SJSA1 (cell line): ENCODE measurements at places on chromosomes 5 and 9. TPM values are rescaled to one million over a fixed set of nuclear protein-coding genes. Genes with fewer than 3 reads are reported as not detected.

DNA sequence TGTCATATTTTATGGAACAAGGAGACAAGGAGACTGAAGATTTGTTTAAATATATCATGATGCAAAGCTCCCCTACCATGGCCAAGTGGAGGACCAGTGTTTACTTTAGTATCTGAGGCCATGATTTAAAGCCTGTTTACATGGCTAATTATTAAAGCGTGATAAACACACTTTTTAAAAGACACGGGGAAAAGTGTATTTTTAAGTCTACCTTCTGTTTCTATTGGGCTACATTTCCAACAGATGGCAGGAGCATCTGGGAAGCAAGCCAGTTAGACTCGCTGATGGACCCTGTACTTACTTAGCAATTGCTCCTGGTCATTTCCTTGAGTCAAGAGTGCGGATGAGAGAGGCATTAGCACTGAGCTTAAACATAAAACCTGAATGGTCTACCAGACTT is 480.3 kb upstream of the SEMA6A start:
- no peak overlapping the region for H3K4me3 ChIP-seq
- no peak overlapping the region for H3K27ac ChIP-seq
- no peaks in the 10 kb centered on the region for H3K4me1 ChIP-seq
- H3K27me3 ChIP-seq: no peaks in the 10 kb centered on the region

The SLC25A48 gene
- not detected in 2 replicates for total RNA-seq

The ADGRD2 gene
- not detected in 2 replicates for total RNA-seq

DNA sequence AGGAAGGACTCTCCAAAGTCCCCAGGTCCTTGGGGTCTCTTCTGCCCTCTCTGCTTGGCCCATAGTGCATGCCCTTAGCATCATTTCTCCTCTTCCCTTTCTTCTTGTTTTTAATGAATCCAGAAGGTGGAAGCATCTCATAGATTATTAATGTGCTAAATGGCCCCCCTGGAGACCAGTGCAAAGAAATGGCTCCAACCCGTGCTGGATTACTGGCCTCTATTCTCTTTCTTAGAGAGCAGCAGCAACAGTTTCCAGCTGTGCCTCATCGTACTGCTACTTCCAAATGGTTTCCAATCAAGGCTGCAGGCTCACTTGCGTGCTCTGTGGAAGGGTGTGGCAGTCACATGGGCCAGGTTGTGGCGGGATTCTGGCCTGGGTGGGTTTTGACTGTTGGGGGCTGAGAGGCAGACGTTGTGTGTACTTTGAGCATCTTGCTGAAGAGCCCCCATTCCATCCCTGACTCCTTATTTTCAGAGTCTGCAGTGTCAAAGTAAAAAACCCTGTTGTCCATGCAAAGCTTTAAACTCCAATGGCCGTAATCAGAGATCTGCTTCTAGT is 139.7 kb downstream of the GABBR2 start:
- H3K4me1 ChIP-seq: no peaks in the 10 kb centered on the region
- H3K27me3 ChIP-seq: no peaks in the 10 kb centered on the region
- no peaks in the 10 kb centered on the region for H3K36me3 ChIP-seq
- no peak overlapping the region for H3K4me3 ChIP-seq

The PELO gene
- 12.8 and 20.9 TPM in 2 replicates for total RNA-seq

DNA sequence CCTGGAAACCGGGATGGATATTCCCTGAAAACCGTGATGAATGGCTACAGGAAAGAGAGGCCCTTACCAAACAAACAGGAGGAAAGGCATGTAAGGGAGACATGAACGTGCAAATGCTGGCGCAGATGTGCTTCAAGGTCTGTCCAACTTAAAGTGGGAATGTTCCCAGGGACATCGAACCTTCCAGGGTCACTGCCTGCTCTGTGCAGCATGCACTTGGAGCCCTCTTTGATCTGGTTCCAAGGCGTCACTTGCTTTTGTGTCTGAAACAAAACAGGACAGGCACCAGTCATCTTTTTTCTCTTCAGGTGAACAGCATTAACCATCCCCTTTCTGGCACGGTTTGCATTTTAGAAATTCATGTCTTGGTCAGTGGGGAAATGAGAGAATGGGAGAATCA is 479.4 kb downstream of the RASEF start:
- no peak for DNase-seq
- no peak overlapping the region for H3K4me3 ChIP-seq
- H3K27ac ChIP-seq: no peak overlapping the region
- H3K27me3 ChIP-seq: no peaks in the 10 kb centered on the region

DNA sequence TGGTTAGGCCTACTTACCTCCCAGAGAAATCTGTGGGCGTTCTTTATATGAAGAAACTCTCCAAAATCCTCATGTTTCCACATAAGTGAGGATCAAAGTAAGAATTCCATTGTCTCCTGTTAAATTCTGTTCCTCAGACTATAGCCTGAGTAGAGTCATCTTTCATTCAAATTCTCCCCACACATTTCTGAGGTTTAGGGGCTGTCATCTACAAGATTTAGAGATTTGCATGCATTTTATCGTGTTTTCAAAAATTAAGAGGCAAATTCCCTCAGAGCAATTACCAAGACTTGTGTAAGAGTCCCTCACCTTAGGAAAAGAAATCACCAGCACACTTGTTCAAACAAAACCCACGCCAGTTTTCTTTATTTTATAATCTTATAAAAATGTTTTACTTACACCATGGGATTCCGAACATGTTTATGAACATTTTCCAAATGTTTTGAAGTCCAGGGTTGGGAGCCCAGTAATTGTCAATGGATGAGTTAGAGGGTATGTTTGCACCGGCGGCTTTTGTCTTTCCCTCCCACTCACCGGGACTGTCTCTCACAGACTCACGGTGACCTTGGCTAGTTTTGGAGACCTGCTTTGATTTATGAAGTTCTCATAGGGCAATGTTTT is 367.6 kb downstream of the ENC1 start:
- H3K4me3 ChIP-seq: no peak overlapping the region
- H3K27me3 ChIP-seq: no peaks in the 10 kb centered on the region
- peak overlapping the region; percentile 97 for H3K27ac ChIP-seq
- H3K4me1 ChIP-seq: peaks cover 51% of the 10 kb centered on the region

- no peak for DNase-seq
- H3K27me3 ChIP-seq: no peaks in the 10 kb centered on the region
- H3K27ac ChIP-seq: peak overlapping the region; percentile 99
- peak overlapping the region; percentile 75 for H3K4me3 ChIP-seq
- peaks cover 56% of the 10 kb centered on the region for H3K36me3 ChIP-seq
Observed at GRCh38 chr5:172769342-172769615, 1.7 kb downstream of the DUSP1 start.

- no peak for DNase-seq
- H3K36me3 ChIP-seq: no peaks in the 10 kb centered on the region
- H3K4me1 ChIP-seq: no peaks in the 10 kb centered on the region
- H3K27me3 ChIP-seq: no peaks in the 10 kb centered on the region
Observed at GRCh38 chr5:2302169-2302568, 419.4 kb upstream of the IRX4 start.

GRCh38 chr5:107450531-107450930 is 220.2 kb downstream of the EFNA5 start:
- peaks cover 10% of the 10 kb centered on the region for H3K4me1 ChIP-seq
- no peak overlapping the region for H3K4me3 ChIP-seq
- H3K27me3 ChIP-seq: no peaks in the 10 kb centered on the region
- no peaks in the 10 kb centered on the region for H3K36me3 ChIP-seq

GRCh38 chr9:110579862-110580219 is 300 bp upstream of the SVEP1 start:
- peaks cover 6% of the 10 kb centered on the region for H3K4me1 ChIP-seq
- peaks cover 42% of the 10 kb centered on the region for H3K27me3 ChIP-seq

DNA sequence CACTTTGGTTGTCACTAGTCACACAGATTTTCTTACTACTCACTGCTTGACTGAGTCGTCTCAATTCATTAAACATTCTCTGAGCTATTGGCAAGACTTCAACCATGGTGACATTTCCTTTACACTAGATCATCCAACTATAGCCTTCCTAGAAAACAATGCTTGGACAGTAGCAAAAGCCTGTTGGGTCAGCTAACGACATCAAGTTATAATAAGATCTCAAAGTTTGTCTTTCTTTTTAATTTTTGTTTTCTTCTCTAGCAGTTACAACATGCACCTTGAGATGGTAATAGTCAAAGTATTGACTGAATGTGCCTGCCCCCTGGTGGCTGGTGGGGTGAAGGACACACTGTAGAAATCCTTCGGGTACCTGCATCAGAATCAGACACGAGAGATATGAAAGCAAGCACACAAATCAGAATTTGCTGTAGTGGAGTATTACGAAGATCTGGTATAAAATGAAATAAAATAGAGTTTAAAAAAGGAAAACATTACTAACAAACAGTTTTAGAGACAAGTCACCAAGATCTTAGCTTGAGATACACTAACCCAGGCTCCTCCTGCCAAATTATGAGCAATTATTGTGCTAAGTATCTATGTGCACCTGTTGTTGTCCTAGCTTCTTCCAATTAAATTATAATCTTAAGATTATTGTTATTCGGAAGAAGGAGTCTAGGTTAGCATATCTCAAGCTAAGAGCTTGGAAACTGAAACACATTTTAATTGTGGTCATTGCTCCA is 81.2 kb downstream of the ARL15 start:
- no peaks in the 10 kb centered on the region for H3K27me3 ChIP-seq
- H3K36me3 ChIP-seq: no peaks in the 10 kb centered on the region
- H3K27ac ChIP-seq: no peak overlapping the region

DNA sequence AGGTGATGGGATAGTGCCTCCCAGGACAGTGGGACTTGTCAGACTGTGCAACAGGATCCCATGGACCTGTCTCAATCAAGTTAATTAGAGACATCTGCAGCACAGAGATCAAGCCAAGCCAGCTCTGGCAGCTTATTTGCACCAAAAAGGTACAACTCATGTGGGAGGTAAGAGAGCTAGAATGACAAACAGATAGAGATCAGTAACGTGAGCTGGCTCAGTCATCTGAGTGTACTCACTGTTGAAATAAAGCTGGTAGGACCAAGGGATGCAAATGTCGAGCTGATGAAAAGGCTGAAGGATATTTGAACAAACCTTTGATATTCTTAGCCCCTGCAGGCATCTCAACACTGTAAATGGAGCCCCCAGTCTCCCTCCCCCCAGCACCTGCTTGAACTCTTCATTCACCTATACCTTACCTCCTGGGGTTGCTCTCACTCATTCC is 198.1 kb downstream of the EFNA5 start:
- no peaks in the 10 kb centered on the region for H3K27me3 ChIP-seq
- peaks cover 51% of the 10 kb centered on the region for H3K4me1 ChIP-seq
- H3K4me3 ChIP-seq: no peak overlapping the region
- no peak overlapping the region for H3K27ac ChIP-seq

The SPINK6 gene
- total RNA-seq: not detected in 2 replicates

- H3K4me3 ChIP-seq: peak overlapping the region; percentile 26
- no peaks in the 10 kb centered on the region for H3K36me3 ChIP-seq
- DNase-seq: no peak
- H3K27me3 ChIP-seq: no peaks in the 10 kb centered on the region; the same call in 1 of the 2 replicates
Observed at GRCh38 chr5:53478411-53479044, 1.9 kb upstream of the FST start.

DNA sequence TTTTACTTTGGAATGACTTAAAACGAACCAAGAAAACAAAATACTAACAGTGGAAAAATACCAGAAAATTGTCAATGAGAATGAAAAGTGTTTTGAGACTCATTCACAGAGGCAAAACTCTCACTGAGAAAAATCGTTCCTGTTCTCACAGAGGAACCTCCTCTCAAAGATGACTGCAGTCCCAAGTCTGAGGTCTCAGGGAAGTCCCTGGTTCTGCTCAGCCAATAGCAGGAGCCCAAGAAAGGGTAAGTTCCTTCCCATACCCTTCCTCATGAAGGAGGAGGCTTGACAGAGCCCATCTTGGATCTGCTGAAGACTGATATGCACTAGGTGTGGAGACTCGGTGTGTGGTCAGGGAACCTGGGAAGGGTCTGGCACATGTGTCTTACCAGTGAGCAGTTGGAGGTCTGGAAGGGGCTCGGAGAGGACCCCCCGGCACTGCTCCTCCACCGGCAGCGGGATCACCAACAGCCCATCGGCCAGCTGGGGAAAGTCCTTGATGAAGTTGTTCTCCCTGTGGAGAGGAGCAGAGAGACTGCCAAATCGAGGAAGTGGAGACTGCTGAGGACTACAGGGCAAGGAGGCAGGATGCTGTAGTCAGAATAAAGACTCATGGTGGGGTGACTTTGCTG is 46.0 kb downstream of the TRIM32 start:
- no peaks in the 10 kb centered on the region for H3K4me1 ChIP-seq
- no peak for DNase-seq
- no peaks in the 10 kb centered on the region for H3K27me3 ChIP-seq
- no peak overlapping the region for H3K4me3 ChIP-seq

The FAT2 gene
- total RNA-seq: under 0.01 TPM in 1 of 2 replicates, not detected in the other

DNA sequence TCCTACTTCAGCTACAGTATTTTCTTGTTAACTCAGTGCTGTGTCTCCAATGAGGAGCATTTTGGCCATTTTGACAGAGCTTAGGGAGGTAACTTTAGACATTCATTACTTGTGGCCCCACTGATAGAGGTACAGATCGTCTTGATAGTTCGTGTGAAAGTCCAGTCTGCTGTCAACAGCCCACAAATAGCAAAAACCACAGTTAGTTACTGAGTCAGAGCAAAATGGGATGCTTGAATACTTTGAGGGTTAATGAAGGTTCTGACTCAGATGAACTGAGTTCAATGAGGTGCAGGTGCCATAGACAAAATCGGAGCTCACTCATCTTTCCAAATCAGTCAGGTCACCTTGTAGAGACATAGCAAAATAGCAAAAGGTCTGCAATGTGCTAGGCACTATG is 163.1 kb upstream of the TLE4 start:
- no peaks in the 10 kb centered on the region for H3K27me3 ChIP-seq
- DNase-seq: no peak
- H3K36me3 ChIP-seq: no peaks in the 10 kb centered on the region
- H3K4me3 ChIP-seq: no peak overlapping the region

DNA sequence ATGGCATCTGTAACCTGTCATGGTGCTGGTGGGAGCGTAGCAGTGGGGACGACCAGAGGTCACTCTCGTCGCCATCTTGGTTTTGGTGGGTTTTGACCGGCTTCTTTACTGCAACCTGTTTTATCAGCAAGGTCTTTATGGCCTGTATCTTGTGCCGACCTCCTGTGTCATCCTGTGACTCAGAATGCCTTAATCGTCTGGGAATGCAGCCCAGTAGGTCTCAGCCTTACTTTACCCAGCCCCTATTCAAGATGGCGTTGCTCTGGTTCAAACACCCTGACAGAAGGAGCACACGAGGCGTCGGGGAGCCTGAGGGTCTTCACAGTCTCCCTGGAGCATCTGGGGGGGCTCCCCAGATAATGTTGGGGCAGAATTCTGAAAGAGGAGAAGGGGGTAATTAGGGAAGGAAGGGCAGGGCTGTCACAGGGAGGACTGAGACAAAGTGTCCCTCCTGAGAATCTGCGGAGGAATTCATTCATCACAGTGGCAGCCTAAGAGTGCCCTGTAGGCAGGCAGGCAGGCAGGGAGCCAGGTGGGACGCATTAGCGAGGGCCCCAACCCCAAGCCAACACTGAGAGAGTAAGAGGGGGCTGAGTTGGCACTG is 21.3 kb upstream of the NCS1 start:
- no peaks in the 10 kb centered on the region; the same call in 1 of the 2 replicates for H3K27me3 ChIP-seq
- peaks cover 8% of the 10 kb centered on the region for H3K4me1 ChIP-seq
- H3K4me3 ChIP-seq: no peak overlapping the region
- H3K36me3 ChIP-seq: no peaks in the 10 kb centered on the region

GRCh38 chr5:56517011-56517416 is 283.9 kb upstream of the ANKRD55 start:
- H3K36me3 ChIP-seq: no peaks in the 10 kb centered on the region
- no peak overlapping the region for H3K27ac ChIP-seq
